ENCODE measurements at places on chromosomes 5 and 9.
A peak's percentile ranks its signal among the peaks of the same experiment; 100 is the strongest.

GRCh38 chr5:181203093-181203711 lies 1.8 kb downstream of the TRIM7 start:
- no peak for DNase-seq

GRCh38 chr5:90342576-90342975 lies 67.0 kb downstream of the CETN3 start:
- DNase-seq: no peak

DNA sequence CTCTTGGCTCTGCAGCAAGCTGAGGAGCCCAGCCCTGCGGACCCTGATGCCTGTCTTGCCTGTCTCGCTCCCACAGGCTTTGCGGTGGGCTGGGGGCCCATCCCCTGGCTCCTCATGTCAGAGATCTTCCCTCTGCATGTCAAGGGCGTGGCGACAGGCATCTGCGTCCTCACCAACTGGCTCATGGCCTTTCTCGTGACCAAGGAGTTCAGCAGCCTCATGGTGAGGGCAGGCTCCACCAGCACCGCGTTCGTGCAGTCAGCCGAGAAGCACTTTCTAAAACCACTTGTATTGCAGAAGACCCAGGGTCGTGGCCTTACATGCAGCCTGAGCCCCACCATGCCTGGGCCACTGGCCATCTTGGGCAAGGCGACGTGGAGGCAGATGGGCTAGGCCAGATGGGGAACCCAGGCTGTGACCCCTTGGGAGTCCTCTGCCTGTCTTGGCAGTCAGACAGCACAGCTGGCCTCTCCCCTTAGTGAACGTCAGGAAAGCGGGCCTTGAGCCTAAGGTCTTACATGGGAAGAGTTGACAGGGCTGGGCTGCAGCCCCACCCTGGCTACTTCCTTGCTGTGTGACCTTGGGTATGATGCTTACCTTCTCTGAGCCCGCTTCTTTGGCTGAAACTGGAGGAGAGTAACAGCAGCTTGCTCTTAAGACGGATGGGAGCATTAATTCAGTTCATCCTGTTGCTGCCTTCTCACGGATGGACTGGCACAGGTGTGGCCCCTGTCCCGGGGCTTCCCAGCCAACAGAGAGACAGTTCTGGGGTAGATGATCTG lies 8.6 kb downstream of the SLC2A8 start:
- no peak for DNase-seq

- no peak for DNase-seq
Measured at GRCh38 chr5:9231842-9232241, 314.0 kb downstream of the SEMA5A start.

- DNase-seq: no peak
Measured at GRCh38 chr9:116639251-116639741, 47.8 kb upstream of the TRIM32 start.

DNA sequence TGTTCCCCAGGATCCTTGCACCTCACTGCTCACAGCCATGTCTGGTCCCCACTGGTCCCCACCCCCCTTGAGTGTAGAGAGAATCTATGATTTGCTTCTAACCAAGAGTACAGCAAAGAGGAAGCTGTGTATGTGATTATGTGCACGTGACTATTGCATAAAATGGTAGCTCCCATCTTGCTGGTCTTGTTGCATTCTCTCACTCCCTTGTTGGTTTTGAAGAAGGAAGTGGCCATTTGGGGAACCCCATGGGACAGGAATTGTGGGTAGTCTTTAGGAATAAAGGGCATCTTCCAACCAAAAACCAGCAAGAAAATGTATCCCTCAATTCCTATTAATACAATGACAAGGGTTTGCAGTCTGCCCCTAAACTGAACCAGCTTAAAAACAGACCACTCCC lies 5.2 kb upstream of the FCN2 start:
- DNase-seq: no peak

- DNase-seq: peak; percentile 68
Measured at GRCh38 chr5:145854651-145855258, 18.1 kb downstream of the GRXCR2 start.

Measured in endodermal cell (in vitro differentiated cells).